ENCODE measurements at places on chromosomes 5 and 9. TPM values are rescaled to one million over a fixed set of nuclear protein-coding genes. Genes with fewer than 3 reads are reported as not detected.

- H3K36me3 ChIP-seq = peaks cover 48% of the 10 kb centered on the region
- no peak overlapping the region for H3K27ac ChIP-seq
- H3K4me1 ChIP-seq = peaks cover 3% of the 10 kb centered on the region
- no peak overlapping the region for H3K4me3 ChIP-seq
Observed at GRCh38 chr9:93667627-93668026, 91.2 kb downstream of the PHF2 start.

DNA sequence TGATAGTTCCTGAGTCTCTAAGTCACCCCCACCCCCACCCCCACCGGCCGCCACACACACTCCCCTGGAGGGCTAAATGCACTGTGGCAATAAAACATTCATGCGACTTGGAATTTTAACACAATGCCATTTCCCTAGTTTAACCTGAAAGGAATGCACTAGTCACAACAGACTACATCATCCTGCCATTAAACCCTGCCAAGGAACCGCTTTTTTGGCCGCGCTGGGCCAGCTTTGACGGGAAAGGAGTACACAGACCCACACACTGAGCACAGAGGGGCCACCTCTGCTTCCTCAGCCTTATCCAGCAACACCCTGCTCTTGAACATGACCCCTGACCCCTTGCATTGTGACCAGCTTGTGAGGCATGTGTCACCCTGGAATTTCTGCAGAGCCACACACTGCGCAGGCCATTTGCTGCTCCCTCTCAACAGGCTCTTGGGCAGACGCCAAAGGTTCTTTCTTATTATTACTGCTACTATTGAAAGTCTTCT is 165.3 kb downstream of the BNC2 start:
- H3K4me1 ChIP-seq = peaks cover 14% of the 10 kb centered on the region
- no peak overlapping the region for H3K4me3 ChIP-seq
- peak overlapping the region; percentile 96 for H3K27ac ChIP-seq
- DNase-seq = peak; percentile 94

GRCh38 chr5:71586052-71586940 is 844 bp upstream of the MCCC2 start:
- H3K4me3 ChIP-seq = peak overlapping the region; percentile 78
- peaks cover 2% of the 10 kb centered on the region for H3K27me3 ChIP-seq
- peak overlapping the region; percentile 86 for H3K27ac ChIP-seq
- peaks cover 10% of the 10 kb centered on the region for H3K4me1 ChIP-seq
- H3K36me3 ChIP-seq = no peaks in the 10 kb centered on the region

DNA sequence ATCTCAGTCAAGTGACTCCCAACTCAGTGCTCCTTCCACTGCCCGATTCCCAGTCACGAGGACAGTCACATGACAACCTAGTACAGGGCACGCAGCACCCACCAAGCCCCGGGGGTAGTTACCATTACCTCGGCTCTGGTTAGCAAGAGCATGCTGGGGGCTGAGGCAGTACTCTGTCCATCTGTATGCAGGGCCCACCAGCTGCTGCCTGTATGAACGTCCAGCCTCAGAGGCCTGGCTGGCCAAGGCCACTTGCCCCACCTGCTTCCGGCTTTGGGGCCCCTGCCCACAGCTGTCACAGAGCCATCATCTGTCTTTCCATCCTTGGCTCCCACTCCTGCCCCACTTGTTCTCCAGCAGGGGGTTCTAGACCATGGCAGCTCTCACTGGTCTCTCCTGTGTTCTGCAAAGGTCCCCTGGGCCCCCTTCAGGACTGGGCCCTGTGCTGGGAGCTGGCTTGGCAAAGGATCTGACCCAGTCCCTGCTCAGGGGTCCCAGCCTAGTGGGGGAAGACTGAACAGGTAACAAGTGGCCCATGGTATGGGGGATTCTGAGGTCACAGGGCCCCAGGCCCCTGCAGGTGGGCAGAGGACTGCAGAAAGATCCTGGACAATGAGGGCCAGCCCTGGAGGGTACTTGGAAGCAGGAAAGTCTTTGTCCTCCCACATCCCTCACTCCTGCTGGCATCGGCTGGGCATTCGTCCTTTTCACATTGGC is 3.3 kb downstream of the RPL35 start:
- DNase-seq = peak; percentile 70
- H3K4me3 ChIP-seq = no peak overlapping the region
- peak overlapping the region; percentile 69 for H3K27ac ChIP-seq
- no peaks in the 10 kb centered on the region for H3K27me3 ChIP-seq

DNA sequence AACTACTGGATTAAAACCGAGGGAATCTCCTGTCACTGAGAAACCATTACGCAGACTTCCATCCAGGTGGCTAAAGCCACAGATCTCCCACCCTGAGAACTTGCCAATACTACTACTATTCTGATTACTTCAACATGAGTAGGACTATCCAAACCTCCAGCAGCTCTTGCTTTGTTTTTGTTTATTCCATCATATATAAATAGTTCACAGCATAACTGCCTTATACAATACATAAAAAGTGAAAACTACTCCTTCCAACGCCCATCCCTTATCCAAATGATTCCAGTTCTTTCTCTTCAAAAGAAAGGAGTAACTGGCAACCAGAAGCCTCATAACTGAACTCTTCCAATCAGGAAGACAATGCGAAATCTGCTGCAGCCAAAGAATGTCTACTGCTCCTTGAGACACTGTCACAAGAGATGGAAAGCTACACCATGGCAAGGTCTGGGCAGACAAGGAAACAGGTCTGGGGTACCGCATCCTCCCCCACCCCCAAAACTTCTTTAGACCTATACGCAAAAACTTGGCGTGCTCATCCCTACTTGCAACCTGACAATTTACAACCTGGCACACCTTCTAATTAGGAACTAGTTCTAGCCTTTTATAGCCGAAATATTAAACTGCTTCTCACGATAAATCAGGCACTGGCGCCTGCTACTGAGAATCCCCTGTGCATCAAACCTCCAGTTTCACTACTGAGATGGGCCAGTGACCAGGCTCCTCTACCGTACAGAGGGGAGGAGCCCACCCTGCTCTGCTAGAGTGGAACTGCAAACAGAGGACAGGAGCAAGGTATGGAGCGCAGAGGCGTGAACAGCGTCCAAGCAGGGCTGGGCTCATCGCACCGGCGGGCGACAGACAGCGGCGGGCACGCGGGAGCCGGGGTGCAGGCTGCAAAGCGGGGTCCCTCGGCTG is 986 bp downstream of the PLPP1 start:
- peaks cover 3% of the 10 kb centered on the region for H3K36me3 ChIP-seq
- H3K27ac ChIP-seq = peak overlapping the region; percentile 98
- no peaks in the 10 kb centered on the region for H3K27me3 ChIP-seq
- H3K4me3 ChIP-seq = peak overlapping the region; percentile 91
- DNase-seq = peak; percentile 80

DNA sequence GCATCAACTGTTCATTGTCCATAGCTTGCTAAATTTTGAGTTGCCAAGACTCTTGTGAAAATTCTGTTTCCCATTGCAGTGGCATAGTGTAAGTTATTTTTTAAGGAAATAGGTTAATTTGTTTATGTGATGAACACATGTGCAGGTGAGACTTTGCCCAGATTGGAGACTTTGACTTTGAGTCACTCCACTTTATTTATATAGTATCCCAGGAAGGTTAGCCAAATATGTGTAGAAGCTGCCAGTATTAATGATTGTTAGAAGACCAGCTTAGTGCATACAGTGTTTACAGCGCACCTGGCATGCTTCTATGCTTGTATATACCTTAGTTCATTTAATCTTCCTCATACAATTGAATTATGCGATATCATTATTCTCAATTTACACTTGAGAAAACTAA is 51.0 kb downstream of the MTAP start:
- no peak overlapping the region for H3K4me3 ChIP-seq
- H3K27me3 ChIP-seq = no peaks in the 10 kb centered on the region
- H3K36me3 ChIP-seq = peaks cover 35% of the 10 kb centered on the region
- DNase-seq = no peak

Gene SLC6A19
- total RNA-seq = not detected

- H3K36me3 ChIP-seq = peaks cover 68% of the 10 kb centered on the region
- H3K27me3 ChIP-seq = no peaks in the 10 kb centered on the region
- H3K4me1 ChIP-seq = no peaks in the 10 kb centered on the region
- H3K27ac ChIP-seq = no peak overlapping the region
Observed at GRCh38 chr5:138186002-138186447, 7.1 kb downstream of the KIF20A start.

Gene SHOC1
- not detected for total RNA-seq

DNA sequence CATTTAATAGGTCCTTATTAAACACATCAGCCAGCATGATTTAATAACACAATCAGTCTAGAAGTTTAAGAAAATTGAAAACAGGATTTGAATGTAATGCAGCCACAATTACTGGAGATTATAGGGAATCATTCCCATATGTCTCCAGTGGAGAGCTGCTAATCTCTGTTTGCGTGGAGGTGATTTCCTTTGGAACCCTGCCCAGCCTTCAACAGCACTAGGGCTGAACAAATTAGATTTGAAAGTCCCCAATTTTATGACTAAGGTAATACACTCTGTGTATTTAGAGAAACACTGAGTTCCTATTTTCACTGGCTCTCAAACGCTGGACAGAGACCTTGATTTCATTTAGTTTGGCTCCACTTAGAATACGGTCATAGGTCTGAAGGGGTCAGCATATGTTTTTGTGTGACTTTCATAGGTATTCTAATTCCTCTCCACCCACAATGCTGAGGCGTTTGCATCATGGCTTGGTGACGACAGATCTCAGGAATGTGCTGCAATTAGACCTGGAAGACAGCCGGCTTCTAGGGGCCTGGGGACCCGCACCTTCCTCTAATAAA is 508.3 kb downstream of the EBF1 start:
- no peak overlapping the region for H3K4me3 ChIP-seq
- H3K27ac ChIP-seq = peak overlapping the region; percentile 80
- peak; percentile 85 for DNase-seq
- no peaks in the 10 kb centered on the region for H3K36me3 ChIP-seq
- H3K4me1 ChIP-seq = peaks cover 21% of the 10 kb centered on the region

GRCh38 chr5:79588696-79589095 is 23.5 kb upstream of the TENT2 start:
- no peak for DNase-seq
- no peaks in the 10 kb centered on the region for H3K27me3 ChIP-seq
- no peaks in the 10 kb centered on the region for H3K36me3 ChIP-seq

Gene KCTD16
- 0.13 TPM for total RNA-seq

DNA sequence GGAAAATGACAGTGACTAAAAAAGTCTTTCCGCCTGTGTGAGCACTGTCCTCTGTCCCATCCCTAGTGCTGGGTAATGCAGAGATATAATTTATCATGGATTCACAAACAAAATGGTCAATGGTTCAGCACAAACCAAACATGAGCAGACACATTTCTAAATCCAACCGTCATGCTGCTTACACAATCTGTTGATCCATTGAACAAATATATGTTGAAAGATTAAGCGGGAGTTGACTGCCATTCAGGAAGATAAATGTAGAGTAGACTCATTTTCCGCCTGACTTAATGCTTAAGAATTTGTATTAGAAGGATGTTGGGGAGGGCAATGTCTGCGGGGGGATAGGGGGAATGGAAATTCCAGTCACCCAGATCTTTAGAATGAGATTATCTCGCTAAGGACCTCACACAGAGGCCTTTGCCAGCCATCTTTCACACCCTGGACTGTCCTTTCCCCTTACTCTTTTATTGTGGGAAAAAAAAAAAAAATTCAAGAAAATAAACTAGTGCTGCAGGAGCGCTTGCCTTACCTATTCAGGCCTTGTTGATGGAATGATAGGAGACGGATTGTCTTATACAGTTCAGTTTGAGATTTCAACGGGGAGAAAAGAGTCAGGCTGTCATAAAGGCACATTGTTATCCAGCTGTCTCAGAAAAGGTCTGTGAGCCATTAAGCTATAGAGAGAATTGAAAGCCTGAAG is 153.7 kb downstream of the TLE1 start:
- H3K27me3 ChIP-seq = no peaks in the 10 kb centered on the region
- no peak for DNase-seq
- H3K27ac ChIP-seq = no peak overlapping the region
- H3K4me3 ChIP-seq = no peak overlapping the region
- H3K36me3 ChIP-seq = no peaks in the 10 kb centered on the region
- peaks cover 7% of the 10 kb centered on the region for H3K4me1 ChIP-seq

GRCh38 chr5:180315762-180316212 is 23.9 kb upstream of the MAPK9 start:
- peaks cover 17% of the 10 kb centered on the region for H3K36me3 ChIP-seq
- no peak overlapping the region for H3K4me3 ChIP-seq
- H3K27ac ChIP-seq = no peak overlapping the region
- no peaks in the 10 kb centered on the region for H3K27me3 ChIP-seq
- peaks cover 3% of the 10 kb centered on the region for H3K4me1 ChIP-seq

DNA sequence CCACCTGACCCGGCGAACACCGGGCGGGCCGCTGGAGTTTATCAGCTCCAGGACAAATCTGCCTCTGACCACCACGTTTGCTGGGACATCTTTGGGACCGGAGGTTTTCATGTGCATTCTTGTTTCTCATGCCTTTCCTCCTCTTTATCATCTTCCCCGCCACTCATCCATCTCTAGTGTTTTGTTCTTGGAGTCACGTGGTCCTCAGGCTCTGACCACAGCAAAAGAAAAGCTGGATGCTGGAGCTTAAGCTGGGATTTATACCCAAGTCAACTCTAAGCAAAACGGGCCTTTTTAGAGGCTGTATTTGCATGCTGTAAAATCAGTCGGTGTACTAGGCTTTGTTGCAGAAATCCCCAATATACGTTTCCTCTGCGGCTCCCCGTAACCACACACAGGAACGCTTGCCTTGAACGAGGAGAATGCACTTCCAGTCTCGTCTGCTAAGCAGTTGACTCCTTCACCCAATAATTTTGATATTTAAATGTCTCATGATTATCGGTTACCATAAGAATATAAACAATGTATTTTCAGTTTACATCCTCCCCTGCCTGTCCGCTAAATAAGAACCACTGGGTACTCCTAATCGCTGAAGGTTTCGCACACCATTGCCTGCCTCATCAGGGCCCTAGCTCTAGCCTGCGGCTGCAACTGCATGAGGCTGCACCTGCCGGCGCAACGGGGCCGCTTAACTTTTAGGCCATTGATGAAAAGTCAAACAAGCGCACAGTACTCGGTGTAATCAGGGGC is 560 bp upstream of the NDUFS6 start:
- peak overlapping the region; percentile 89 for H3K27ac ChIP-seq
- peaks cover 17% of the 10 kb centered on the region for H3K4me1 ChIP-seq
- H3K4me3 ChIP-seq = peak overlapping the region; percentile 98
- DNase-seq = peak; percentile 20
- no peaks in the 10 kb centered on the region for H3K27me3 ChIP-seq

Gene LECT2
- total RNA-seq = not detected

GRCh38 chr9:1606253-1606652 is 408.9 kb upstream of the SMARCA2 start:
- H3K4me3 ChIP-seq = no peak overlapping the region
- no peak for DNase-seq
- peaks cover 18% of the 10 kb centered on the region for H3K4me1 ChIP-seq
- H3K27ac ChIP-seq = no peak overlapping the region
- no peaks in the 10 kb centered on the region for H3K27me3 ChIP-seq

GRCh38 chr5:149871471-149871870 is 73.1 kb downstream of the PDE6A start:
- H3K27ac ChIP-seq = no peak overlapping the region
- no peak overlapping the region for H3K4me3 ChIP-seq
- H3K4me1 ChIP-seq = no peaks in the 10 kb centered on the region

- H3K36me3 ChIP-seq = peaks cover 2% of the 10 kb centered on the region
- DNase-seq = no peak
- no peak overlapping the region for H3K4me3 ChIP-seq
- H3K4me1 ChIP-seq = no peaks in the 10 kb centered on the region
- H3K27ac ChIP-seq = no peak overlapping the region
Observed at GRCh38 chr5:160083501-160083900, 35.7 kb downstream of the PWWP2A start.

Gene TLE1
- total RNA-seq = 44.2 TPM
